ENCODE measurements at places on chromosomes 13 and 19.

GRCh38 chr13:105598529-105598928 is 936.9 kb downstream of the EFNB2 start:
- peak; percentile 17 for DNase-seq

GRCh38 chr13:37288057-37288720 is 182.7 kb upstream of the CSNK1A1L start:
- DNase-seq = no peak

- no peak for DNase-seq
Measured at GRCh38 chr19:1767464-1767933, 14.2 kb downstream of the ONECUT3 start.

DNA sequence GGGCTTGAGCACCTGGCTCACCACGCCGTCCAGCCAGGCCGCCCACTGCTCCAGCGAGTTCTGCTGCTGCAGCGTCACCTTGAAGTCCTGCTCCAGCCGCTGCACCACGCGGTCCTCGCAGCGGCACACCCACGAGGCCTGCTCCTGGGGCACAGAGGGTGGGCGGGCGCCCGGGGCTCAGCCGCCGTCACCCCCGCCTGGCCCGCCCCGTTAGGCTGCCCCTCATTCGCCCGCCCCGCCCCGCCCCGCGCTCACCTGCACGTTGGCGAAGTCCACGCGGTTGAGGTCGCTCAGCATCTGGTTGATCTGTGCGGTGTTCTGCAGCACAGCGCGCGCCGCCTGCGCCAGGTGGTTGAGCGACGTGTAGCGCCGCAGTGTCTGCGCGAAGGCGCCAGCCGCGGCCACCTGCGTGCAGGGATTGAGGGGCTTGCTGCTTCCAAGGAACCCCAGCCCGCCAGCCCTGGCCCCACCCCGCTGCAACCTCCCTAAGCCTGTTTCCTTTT is 11.3 kb downstream of the DCAF15 start:
- no peak for DNase-seq

DNA sequence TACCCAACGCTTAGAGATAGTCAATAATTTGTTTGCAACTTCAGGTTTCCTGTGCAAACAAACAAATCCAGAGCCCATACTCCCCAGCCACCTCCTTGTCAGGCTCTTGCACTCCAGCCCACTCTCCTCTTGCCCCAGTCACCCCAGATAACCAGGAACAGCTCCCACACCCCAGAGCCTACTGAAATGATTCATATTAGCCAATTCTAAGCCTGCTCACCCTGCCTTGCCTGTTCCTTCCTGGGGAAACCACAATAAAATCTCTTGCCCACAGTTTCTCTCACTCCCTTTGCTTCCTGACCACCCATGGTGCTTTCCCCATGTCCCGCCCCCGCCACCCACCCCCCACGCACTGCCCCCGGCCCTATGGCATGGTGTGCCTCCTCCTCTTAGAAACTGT is 3.8 kb upstream of the ACTL9 start:
- no peak for DNase-seq

- DNase-seq = no peak
Measured at GRCh38 chr13:68550330-68550729, 1320.2 kb upstream of the PCDH9 start.

DNA sequence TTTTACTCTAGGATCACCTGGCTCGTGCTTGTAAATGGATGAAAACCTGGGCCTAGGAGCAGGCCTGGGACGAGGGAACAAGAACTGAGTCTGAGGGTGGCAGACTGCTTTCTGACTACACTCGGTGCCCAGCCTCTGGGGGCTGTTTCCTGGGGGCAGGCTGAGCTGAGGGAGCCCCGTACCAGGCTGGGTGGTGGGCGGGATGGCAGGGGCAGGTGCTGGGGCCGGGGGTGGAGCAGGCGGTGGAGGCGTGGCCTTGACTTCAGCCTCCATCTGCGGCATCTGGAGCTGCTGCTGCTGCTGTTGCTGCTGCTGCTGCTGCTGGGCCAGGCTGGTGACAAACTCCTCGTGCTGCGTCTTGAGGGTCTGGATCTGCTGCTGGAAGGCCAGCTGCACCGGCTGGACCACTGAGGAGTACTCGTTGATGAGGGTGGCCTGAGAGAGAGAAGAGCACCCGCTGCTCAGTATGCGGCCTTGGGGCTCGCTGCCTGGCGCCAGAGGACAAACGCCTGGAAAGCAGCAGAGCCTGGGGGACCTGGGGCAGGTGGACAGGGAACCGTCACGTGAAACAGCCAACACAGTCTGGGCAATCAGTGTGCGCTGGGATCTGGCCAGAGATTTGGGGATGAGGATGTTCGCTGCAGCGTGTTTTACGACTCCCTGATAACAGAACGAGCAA is 12.6 kb downstream of the CHERP start:
- DNase-seq = no peak

DNA sequence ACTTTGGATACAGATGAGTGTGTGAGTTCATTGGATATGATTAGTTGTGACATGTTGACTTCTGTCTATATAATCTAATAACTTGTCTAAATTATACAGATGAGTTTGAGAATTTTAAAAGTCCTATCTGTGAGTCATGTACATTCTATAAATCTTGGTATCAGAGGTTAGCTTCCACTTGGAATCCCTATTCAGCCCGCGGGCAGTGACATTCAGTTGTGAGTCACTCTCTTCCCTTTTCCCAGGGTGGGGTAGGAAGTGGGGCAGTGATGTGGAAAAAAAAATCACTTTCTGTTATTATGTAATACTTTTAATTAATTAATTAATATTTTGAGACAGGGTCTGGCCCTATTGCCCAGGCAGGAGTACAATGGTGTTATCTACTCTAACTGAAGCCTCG is 33.0 kb upstream of the ZNF808 start:
- DNase-seq = no peak
